ENCODE measurements at places on chromosomes 7 and 10. TPM values are rescaled to one million over a fixed set of nuclear protein-coding genes. Genes with fewer than 3 reads are reported as not detected.

NXPH1 gene
- not detected for total RNA-seq

GFRA1 gene
- total RNA-seq = 10.2 TPM

SHTN1 gene
- total RNA-seq = 24.3 TPM

TRIM50 gene
- not detected for total RNA-seq

ADRA2A gene
- total RNA-seq = 0.02 TPM

PLAC9 gene
- not detected for total RNA-seq

MICALL2 gene
- 31.4 TPM for total RNA-seq

CCT6A gene
- total RNA-seq = 305 TPM

AGMO gene
- 0.72 TPM for total RNA-seq

INTS1 gene
- 61.5 TPM for total RNA-seq

HOXA10 gene
- 6.8 TPM for total RNA-seq

KIAA1549 gene
- 5.7 TPM for total RNA-seq

TMEM140 gene
- total RNA-seq = 1.8 TPM

CNNM1 gene
- 22.7 TPM for total RNA-seq

TBXAS1 gene
- 12.6 TPM for total RNA-seq

CPEB3 gene
- total RNA-seq = 0.37 TPM

WNT8B gene
- total RNA-seq = 0.03 TPM

PANK1 gene
- 5.5 TPM for total RNA-seq

FXYD4 gene
- total RNA-seq = not detected

INA gene
- 31.4 TPM for total RNA-seq

BAMBI gene
- 13.1 TPM for total RNA-seq

UCMA gene
- not detected for total RNA-seq

C7orf33 gene
- total RNA-seq = not detected

HIPK2 gene
- 27.0 TPM for total RNA-seq

OR6B1 gene
- total RNA-seq = not detected

HOXA2 gene
- 0.84 TPM for total RNA-seq

HECW1 gene
- 12.7 TPM for total RNA-seq

NKX1-2 gene
- total RNA-seq = not detected

PPP1R3C gene
- 20.4 TPM for total RNA-seq

INHBA gene
- 0.42 TPM for total RNA-seq
